ENCODE measurements at places on chromosomes 7 and 10.

GRCh38 chr7:37150180-37150579, 298.5 kb downstream of the ELMO1 start:
- DNase-seq: no peak

- no peak for DNase-seq
Observed at GRCh38 chr10:12749760-12750478, 251.6 kb downstream of the CCDC3 start.

- DNase-seq: no peak
Observed at GRCh38 chr10:38050212-38050611, 39.7 kb downstream of the ZNF33A start.

GRCh38 chr10:50310560-50311174, 59.4 kb upstream of the ASAH2 start:
- peak; percentile 57 for DNase-seq

- DNase-seq: peak; percentile 51
Observed at GRCh38 chr10:121070275-121071070, 219.3 kb downstream of the WDR11 start.

DNA sequence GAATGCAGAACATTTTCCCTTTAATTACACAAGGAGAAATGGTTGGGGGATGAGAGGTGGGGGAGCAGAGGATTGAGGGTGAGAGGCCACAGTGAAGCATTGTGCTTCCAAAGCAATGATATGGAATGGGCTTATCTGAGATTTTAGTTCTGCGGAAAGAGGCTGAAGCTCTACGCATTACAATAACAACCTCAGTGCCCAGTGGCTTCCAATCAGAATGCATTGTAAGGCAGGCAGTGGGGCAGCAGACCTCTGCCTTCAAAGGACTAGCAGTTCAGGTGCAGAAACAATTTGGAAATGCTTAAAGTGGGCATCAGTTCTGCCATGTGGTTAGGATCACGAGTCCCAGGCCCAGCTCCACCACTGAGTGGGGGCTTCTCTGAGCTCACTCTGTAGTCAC, 251.0 kb upstream of the ZMIZ1 start:
- no peak for DNase-seq

- DNase-seq: no peak
Observed at GRCh38 chr7:30193336-30193943, 58.7 kb downstream of the MTURN start.

DNA sequence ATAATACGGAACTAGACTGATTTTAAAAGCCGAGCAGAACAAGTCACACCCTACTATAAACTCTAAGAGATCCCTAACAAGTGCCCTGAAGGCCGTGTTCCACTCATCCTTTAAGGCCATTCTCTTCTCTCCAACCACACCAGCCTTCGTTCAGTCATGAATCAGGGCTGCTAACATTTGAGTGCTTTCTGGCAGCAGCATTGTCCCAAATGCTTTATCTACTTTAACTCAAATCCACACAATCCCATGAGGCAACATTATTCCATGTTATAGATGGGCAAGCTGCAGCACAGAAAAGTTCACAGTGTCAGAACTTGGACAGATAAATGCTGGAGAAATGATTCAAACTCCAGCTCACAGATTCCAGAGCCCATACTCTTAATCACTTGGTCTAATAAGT, 73.5 kb downstream of the MALSU1 start:
- no peak for DNase-seq

DNA sequence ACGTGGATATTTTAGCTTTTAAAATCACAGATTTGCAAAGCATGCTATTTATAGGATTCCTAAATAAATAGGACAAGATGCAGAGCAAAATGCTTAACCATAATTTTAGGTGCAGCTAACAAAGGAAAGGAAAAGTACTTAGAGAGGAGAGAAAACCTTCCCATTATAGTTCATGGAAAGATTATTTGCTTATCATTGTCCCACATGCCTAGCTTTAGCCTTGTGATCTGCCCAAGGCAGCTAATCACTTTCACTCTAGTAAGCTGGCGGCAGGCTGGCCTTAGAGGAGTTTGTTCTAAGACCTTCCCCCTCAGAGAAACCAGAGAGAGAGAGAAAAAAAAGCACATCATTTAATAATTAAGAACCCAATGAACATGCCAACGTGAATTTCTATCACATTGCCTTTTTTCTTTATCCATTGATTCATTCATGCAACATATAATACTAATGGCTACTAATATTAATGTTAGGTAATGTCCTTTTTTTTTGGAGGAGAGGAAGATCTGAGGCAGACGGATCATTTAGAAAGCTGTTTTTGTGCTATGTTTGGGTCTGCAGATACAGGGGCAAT, 274.6 kb downstream of the ARL4A start:
- DNase-seq: no peak

GRCh38 chr10:76382381-76382851, 951.0 kb downstream of the LRMDA start:
- DNase-seq: no peak

DNA sequence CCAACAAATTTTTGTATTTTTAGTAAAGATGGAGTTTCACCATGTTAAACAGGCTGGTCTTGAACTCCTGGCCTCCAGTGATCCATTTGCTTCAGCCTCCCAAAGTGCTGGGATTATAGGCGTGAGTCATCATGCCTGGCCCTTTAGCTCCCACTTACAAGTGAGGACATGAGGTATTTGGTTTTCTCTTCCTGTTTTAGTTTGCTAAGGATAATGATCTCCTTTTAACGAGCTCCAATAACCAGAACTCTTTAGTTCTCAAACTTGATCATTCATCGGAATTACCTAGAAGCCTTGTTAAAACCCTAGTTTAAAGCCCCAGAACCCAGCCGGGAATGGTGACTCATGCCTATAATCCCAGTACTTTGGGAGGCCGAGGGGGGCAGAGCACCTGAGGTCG, 481.4 kb downstream of the TYW1 start:
- DNase-seq: no peak

DNA sequence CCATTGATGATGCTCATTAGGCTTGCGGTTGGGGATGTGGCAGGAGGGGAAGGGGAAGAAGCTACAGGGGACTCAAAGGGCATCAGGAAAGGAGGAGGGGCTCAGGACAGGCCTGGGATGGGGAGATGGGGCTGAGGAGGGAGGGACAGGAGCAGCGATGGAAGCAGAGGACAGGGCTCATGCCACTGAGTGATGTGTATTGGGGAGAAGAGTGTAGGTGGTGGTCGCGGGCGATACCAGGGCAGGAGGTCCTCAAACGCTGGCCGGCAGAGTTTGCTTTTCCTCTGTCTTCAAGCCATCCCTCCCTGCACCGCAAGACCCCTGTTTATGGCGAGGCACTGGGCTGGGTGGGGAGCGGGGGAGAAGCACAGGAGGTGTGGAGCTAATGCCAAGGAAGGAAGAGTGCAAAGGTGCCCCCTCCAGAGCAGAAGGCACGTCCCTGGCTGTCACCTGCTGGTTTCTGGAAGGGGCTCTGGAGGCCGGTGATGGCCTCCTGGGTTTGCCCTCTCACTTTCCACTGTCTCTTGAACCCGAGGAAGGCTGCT, 134.7 kb downstream of the SVIL start:
- DNase-seq: no peak

DNA sequence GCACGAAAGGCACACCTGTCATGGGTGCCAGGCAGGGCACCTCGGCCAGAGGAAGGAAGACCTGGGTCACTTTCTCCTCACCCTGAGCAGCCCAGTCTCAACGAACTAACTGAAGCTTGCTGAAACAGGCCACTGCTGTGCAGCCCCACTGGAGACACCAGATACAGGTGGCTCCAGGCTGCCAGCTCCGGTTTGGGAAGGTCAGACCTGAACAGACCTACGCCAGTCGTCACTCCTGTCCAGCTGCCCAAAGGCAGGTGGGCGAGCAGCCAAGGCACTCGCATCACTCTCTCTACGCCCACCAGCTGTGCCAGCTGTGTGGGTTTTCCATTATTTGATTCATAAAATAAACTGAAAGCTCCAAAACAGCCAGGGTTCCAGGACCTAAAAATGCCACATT, 256.1 kb downstream of the ZMYND11 start:
- no peak for DNase-seq

- no peak for DNase-seq
Observed at GRCh38 chr10:19947215-19947614, 131.0 kb downstream of the PLXDC2 start.

DNA sequence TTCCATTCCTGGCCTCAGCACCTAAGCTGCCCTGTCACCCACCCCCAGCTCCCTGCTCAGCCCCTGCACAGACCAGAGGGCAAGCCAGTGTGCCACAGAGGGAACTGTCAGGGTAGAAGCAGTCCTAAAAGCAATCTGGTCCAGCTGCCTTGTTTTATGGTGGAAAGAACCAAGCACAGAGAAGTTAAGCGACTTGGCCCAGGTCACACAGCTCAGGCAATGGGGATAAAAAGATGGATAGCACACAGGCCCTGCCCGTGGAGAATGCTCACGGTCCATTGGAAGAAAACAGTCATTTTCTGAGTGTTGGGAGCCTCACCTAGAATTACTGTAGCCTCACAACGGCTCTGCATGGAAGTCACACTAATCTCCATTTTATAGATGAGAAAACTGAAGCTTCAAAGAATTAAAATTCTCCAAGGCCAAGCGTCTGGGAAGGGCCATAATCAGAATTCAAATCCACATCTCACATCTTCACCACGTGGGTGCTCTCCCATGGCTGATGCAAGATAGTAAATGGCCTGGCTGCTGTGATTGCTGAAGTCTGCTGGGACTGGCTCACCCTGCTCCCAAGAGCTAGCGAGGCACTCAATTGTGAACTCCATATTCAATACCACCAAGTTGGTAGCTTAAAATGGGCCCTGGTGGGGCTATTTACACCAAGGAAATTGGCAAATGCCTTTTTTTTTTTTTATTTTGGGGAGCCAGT, 26.8 kb downstream of the C10orf105 start:
- no peak for DNase-seq

GRCh38 chr10:22230158-22230833, 12.5 kb upstream of the EBLN1 start:
- DNase-seq: peak; percentile 92

DNA sequence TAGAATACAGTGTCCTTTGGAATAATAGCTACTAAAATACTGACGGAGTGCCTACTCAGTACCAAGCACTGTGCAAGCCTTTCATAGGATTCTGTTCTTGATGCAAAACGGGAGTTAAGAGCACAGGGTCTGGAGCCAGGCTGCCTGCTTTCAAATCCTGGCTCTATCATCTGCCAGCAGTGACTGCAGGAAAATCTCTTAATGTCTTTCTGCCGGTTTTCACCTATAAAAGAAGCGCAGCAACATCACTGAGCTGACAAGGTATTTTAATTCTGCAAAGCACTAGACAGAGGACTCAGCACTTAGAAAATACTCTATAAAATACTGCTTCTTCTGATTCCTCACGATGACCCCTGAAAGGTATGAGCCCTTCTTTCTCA, 659 bp downstream of the FIGNL1 start:
- DNase-seq: no peak

DNA sequence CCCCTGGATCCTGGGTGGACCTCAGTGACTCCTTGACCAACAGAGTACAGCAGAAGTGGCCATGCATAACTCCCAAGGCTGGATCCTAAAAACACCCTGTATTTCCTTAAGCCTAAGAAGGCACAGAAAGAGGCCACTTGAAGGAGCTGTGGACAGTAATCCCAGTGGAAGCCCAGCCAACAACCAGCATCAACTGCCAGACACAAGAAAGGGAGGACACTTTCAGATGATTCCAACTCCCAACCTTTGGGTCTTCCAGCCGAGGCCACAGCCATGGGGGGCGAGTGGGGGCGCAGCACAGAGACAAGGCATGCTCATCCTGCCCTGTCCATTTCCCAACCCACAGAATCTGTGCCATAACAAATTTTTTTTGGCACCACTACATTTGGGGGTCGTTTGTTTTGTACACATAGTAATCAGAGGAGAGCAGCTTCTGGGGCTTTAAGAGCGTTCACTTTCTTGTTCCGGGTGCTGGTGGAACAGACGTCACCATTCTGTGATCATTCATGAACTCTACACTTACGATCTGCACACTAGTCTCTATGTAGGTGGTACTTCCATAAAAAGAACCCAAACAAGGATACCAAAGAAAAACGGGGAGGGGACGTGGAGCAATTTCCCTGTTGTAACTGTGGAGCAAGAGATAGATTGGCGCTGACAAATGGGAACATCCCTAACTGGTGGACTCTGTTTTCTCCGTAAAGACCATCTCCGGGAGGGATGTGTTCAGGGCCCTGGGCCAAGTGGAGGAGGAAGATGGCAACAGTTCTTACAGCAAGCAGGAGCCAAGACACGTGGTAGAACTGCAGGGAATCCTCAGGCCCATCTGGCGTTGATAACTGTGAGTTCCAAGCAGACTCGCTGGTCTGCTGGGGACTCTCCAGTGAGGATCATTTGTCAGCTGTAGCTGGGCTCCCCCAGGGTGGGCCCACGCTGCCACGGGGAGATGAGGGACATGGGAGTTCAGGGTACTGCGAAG, 6.0 kb upstream of the SLC29A3 start:
- DNase-seq: no peak

DNA sequence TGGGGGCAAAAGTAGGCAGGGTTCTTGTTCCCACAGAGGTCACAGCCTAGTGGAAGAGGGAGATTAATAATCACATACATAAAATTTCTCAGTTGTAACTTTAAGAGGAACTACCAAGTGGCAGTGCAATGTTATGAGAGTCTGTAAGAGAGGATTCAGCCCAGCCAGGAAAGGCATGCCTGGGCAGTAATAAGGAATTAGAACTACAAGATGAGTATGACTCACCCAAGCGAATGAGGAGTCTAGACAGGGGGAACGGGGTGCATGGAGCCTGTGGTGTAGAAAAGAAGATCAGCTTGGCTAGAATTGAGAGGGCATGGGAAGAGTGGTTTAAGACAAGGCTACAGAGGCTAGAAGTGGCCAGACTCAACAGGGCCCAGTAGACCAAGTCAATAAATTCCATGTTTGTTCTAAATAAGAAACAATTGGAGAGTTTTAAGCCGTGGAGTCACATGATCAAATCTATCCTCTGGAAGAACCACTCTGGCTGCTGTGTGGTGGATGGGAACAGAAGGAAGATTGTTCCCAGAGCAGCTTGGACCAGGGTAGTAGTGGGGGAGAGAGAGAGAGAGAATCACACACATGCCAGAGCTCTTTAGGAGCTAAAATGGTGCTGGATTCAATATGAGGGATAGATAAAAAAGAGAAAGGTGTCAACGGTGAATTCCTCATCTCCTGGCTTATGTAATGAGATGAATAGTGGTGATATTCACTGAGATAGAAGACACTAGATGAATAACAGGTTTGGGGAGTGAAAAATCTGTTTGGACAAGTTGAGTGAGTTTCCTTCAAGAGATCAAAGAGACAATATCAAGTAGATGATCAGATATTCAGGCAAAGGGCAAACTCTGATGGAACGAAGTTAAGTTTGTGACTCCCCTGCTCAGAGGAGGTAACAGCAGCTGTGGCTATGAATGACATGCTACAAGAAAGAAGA, 265.1 kb downstream of the FGFR2 start:
- DNase-seq: no peak

DNA sequence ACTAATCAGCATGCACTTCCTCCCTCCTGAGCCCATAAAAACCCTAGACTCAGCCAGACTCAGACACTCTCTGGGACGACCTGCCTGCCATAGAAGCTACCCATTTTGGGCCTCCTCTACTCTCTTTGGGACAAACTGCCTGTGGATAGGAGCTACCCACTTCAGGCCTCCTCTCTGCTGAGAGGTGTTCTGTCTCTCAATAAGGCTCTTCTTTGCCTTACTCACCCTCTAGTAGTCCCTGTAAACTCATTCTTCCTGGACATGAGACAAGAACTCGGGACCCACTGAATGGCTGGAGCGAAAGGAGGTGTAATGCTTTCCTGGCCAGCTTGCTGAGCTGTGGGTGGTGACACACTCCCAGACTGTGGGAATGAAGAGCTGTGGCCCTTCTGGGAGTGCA, 424.8 kb upstream of the FZD8 start:
- no peak for DNase-seq

GRCh38 chr10:88413412-88413811, 169.7 kb downstream of the RNLS start:
- no peak for DNase-seq

All from NAMALWA (cell line).